ENCODE measurements at places on chromosomes 4 and X.
A peak's percentile ranks its signal among the peaks of the same experiment; 100 is the strongest.

- no peak for DNase-seq
These were observed 28.2 kb downstream of the ANKRD50 start for GRCh38 chr4:124684301-124684700.

GRCh38 chr4:56840559-56840958 lies 19.1 kb upstream of the SPINK2 start:
- no peak for DNase-seq

GRCh38 chr4:12421364-12421763 lies 992.7 kb upstream of the HS3ST1 start:
- no peak for DNase-seq

- DNase-seq, result no peak
These were observed 51.4 kb upstream of the LSM6 start for GRCh38 chr4:146124023-146124680.

DNA sequence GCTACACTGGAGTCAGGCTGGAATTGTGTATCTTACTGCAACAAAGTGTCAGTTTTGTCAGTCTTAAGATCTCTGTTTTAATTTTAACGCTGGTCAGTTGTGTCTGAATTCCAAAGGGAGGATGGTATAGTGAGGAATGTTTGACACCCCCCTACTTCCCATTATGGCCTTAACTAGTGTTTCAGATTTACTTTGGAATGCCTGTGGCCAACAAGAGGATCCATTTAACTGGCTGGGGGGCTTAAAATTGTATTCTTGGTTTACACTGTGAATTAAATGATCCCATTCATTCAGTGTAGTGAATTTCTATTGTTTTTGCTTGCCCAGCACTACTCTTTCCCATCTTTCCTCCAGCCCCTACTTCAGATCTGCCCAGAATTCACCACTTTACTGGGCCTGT lies 75.8 kb upstream of the IQCM start:
- DNase-seq, result no peak

GRCh38 chr4:60605646-60606354 lies 594.3 kb upstream of the ADGRL3 start:
- DNase-seq, result peak; percentile 36

DNA sequence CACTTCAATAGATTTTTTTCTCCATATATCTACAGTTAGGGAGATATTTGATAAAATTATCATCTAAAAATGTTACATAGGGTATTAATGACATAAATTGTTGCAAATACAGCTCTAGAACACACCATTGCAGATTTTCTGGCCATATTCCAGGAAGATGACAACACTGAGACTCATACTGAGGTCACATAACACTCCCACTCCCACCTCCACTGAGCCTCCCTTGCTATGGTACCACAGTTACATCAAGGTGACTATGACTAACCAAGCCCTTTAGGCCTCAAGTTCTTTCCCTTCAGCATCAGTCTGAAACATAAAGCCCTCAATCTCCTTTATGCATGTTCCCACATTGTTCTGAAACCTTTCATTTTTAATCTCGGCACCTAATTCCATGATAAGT lies 932.0 kb upstream of the IGFBP7 start:
- no peak for DNase-seq

- DNase-seq, result no peak
These were observed 52.7 kb downstream of the MSX1 start for GRCh38 chr4:4912155-4912554.

DNA sequence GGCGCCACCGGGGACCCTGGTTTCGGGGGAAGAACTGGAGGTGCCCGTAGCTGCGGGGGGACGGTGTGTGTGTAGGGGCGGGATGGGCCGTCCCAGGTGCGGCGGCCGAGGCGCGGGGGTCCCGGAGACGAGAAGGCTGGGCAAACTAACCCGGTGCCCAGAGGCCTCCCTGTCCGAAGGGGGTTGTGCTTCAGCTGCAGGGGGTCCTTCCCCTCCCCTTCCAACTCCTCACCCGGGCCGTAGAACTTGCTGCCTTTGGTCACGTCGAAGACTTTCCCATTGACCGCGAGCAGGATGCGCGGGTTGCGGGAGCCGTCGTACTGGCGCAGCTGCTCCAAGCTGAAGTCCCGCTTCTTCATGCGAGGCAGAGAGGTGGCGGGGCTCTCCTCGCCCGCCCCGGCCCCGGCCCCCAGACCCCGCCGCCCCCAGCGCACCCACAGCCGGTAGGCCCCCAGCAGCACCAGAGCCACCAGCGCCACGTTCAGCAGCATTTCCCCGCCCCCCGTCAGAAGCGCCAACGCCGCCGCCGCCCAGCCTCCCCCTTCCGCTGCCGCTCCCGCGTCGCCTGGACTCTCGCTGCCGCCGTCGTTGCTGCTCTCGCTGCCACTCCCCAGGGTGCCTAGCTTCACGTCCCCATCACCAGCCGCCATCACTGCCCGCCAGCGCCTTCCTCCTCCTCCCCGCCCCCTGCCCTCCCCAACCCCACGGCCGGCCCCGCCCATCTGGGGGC lies at the start of gene PGRMC2:
Gene PGRMC2 (minus strand): TSS at position 673 of the 730 bp plus-strand sequence. CDS start 23 bp downstream, at position 650.
- DNase-seq, result no peak

DNA sequence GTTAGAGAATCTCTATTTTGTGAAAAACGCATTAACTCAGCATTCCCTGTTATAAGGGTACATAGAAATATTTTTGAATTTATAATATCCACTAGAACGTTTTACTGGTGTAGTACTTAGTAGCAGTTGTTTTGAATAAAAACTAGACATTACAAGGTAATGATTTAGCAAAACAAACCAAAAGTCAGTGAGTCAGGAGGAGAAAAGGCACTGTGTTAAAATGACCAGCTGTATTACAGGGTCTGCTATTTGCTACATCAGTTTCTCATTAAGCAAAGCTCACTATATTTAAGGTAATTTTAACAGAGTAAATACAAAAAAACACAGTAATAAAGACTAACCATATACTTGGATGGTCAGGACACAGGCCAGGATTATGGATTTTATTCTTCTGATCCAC lies 152.8 kb downstream of the RASL11B start:
- DNase-seq, result no peak
